Fibroblast of the conjunctiva (primary cell): ENCODE measurements at places on chromosomes 13 and 19.

- DNase-seq, result no peak
Measured at GRCh38 chr13:36959456-36960116, 39.5 kb upstream of the SMAD9 start.

- peak; percentile 59 for DNase-seq
Measured at GRCh38 chr13:47215736-47216135, 318.9 kb upstream of the HTR2A start.

- no peak for DNase-seq
Measured at GRCh38 chr13:99122171-99122570, 78.5 kb upstream of the UBAC2 start.

GRCh38 chr13:76711550-76712182, 174.5 kb downstream of the KCTD12 start:
- peak; percentile 92 for DNase-seq

GRCh38 chr13:107974409-107974808, 240.9 kb downstream of the LIG4 start:
- DNase-seq, result no peak

DNA sequence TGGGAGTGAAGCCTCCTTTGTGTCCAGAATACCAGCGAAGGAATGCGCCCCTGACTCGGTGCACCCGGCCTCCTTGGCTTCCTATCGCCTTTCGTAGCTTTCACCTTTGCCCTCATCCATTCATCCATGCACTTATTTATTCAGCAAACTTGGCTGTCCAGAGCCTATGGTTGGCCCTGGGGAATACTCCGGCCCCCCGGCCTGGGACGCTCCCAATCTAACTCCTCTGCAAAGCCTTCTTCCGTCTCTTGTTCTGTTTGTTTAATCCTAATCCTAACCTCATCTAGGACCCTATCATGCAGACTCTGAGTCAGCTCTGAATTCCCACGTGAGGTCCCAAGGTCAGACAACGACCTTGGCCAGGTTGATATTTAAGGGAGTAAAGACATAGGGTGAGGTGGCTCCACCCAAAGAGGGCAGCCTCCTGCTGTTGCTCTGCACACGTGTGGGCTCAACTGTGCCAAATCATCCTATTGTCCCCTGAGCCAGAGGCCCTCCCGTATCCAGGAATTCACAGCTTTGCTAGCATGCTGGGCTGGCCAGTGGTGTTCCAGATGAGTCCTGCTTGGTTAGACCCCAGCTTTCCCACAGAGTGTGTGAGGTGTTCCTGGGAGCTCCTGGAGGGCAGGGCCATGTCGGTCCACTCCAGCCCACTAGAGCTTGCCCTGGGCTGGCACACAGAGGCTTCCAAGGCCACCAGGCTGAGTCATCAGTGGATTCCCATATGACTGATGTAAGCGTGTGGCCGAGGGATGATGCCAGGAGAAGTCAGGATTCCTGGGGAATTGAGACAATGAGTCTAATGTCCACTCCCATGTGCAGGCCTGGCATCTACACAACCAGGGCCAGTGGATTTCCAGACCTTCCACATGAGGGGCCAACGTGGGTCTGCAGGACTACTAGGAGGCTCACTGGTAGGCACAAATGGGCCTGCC, 6.5 kb upstream of the CCNE1 start:
- DNase-seq, result no peak

GRCh38 chr19:387777-388176, 21.2 kb downstream of the C2CD4C start:
- no peak for DNase-seq

- peak; percentile 3 for DNase-seq
Measured at GRCh38 chr13:60514891-60515290, 117.9 kb downstream of the TDRD3 start.

GRCh38 chr19:6394831-6395230, 1.9 kb upstream of the GTF2F1 start:
- no peak for DNase-seq

GRCh38 chr19:30293051-30293785, 79.0 kb upstream of the ZNF536 start:
- DNase-seq, result no peak

- DNase-seq, result no peak
Measured at GRCh38 chr19:56912401-56913112, 72.0 kb upstream of the PEG3 start.

DNA sequence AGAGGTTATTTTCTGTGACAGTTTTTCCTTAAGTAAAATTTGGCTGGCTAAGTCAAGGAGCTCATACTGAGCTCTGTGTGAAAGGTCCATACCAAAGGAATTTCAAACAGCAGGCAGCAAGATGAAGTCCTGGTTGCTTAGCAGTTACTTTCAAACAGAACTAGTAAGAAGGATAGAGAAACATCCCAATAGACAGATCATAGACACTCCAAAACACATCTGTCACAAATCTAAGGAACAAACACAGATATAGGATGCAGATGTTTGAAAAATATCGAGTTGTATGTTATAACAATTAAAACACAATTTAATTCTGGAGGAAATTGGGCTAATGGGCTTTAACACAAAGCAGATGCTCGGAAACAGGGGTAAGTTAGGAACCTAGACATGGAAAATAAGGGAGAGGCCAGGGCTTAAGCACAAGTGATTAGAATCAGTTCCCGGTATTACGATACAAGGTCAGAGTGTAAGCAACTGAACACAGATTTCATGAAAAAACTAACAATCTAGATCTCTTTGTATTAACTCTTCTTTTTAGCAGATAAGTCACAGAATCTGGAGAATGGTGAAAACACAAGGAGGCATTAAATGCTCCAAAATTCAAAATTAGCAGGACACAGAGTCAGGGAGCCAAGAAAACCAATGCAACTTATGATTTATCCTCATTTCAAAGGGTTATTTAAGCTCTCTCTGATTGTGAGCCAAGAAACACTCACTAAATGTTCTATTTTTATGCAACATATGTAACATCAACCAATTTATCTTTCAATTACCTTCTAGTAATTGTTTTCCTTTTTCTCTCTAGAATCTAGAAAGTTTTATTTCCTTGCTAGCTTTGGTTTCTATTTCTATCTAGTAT, 1992.9 kb upstream of the PCDH20 start:
- DNase-seq, result peak; percentile 65

DNA sequence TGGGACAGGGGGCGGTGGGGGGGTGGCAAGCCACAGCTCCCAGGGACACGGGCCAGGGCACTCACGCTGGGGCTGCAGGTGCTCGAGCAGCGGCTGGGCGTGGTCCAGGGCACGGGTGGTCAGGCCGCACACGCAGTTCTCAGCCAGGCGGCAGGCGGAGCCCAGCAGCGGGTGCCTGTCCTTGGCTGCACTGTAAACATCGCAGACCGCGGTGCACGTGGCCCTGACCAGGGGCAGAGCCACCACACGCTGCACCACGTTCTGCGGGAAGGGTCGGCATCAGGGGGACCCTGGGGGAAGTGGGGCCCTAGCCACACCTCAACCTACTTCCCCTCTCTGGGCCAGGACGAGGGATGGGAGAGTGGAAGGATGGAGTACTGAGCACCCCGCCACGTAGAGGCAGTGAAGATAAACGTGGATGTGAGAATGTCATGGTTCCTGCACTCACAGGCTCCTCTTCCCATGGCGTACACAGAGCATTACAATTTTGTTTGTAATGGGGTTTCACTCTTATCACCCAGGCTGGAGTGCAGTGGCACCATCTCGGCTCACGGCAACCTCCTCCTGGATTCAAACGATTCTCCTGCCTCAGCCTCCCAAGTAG, 3.4 kb downstream of the PLIN5 start:
- DNase-seq, result no peak

DNA sequence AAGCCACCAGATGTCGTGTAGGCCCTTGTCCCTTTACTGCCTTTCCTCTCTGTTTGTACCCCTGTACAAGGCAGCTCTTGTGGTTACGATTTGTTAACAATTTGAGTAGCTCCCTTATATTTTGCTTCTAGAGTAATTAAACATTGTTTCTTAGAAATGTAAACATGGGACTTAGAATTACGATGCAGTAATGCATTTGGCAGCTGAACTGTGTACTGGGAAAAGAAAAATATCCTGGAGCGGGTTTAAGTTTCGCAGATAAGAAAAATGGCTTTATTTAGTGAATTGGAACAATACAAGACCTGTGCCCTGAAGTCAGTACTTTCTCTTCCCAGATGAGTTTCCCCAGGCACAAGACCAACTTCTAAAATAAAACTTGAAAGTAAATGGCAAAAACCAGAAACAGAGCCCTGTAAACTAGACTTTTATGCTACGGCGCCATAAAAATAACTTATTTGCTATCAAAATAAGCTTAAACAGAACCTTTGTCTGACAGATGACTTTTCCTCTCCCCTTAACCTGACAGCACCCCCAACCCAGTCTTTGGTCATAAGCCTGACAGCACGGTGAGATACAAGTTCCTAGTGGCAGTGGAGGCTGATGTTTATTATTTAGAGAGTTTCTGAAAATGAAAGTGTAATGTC, 63.0 kb downstream of the LRCH1 start:
- DNase-seq, result no peak

GRCh38 chr13:74886502-74886901, 595.5 kb downstream of the TBC1D4 start:
- DNase-seq, result no peak

DNA sequence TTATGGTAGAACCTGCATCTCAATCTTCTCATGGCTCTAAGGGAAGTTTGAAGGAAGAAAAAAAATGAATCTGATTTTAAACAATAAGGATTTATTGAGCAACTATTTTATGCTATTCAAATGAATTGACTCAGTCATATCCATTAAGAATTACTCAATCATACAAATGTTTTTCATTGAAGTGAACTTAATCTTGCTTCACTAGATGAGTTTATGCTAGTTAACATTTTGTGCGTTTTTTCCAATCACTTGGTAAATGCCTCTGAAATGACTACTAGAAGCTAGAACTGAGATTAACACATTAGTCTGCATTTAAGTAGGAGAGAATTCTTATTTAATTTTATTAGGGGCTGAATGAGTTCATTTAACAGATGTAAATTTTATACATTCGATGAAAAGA, 25.2 kb downstream of the RXFP2 start:
- DNase-seq, result no peak

DNA sequence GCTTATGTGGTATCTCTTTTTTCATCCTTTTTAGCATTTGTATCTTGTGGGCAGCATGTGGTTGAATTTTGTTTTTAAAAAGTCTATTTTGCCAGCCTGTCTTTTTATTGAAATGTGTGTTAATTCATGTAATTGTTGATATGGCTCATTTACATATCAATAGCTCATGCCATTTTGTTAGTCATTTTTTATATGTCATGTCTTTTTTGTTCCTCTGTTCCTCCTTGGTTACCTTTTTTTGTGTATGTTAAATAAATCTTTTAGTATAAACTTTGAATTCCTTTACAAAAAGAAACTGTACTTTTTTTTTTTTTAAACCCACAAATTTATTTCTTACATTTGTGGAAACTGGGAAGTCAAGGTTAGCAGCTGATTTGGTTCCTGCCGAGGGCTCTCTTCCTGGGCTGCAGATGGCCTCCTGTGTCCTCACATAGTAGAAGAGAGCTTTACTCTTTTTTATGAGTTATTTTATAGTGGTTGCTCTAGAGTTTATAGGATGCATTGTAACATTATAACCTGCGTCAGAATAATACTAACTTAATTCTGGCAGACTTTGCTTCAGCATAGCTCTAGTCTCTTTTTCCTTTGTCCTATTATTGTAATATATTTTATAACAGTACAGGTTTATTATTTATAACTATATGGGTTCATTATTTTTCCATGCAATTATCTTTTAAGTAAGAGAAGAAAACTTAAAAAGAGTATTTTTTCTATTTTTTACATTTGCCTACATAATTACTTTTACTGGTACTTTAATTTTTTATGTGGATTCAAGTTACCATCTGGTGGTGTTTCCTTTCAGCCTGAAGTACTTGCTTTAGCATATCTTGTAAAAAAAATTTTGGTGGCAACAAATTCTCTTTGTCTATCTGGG, 86.3 kb downstream of the URI1 start:
- no peak for DNase-seq
